ENCODE measurements at places on chromosomes 2 and 18. TPM values are rescaled to one million over a fixed set of nuclear protein-coding genes. Genes with fewer than 3 reads are reported as not detected.

DNA sequence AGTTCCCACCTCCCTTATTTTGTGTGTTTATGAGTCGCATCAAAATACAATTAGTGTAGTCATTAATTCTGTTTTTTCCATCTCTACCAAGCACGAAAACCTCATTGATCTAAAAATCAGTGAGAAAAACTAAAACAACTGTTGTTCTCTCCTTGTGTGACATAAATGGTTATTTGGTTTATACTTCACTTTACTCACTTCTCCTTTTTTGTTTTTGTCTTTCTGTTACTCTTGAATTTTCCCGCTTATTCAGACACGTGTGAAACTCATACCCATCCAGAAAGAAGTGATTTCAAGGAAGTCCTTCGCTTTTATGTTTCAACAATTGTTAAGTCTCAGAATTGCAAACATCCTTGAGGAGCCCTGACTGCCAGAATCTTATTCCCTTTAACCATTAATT, 121.6 kb downstream of the EML6 start:
- DNase-seq, result no peak

Gene C2orf81
- total RNA-seq, result 1.6 TPM

Gene C1GALT1C1L
- not detected for total RNA-seq

GRCh38 chr18:74654638-74655037, 57.0 kb downstream of the ZNF407 start:
- DNase-seq, result no peak

DNA sequence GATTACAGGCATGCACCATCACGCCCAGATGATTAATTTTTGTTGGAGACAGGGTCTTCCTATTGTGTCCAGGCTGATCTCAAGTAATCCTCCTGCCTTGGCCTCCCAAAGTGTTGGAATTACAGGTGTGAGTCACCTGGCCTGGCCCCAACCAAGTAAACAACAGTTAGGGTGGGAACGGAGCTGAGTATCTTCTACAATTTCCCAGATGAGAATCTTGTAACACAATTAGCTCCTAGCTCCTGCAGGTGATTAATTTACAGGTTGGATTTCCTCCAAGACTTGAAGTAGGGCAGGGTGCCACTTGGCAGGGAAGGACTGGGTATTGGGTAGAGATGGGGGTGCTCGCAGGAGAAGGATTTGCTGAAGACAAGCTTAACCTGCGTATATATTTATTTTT, 17.8 kb downstream of the NLRC4 start:
- DNase-seq, result no peak

DNA sequence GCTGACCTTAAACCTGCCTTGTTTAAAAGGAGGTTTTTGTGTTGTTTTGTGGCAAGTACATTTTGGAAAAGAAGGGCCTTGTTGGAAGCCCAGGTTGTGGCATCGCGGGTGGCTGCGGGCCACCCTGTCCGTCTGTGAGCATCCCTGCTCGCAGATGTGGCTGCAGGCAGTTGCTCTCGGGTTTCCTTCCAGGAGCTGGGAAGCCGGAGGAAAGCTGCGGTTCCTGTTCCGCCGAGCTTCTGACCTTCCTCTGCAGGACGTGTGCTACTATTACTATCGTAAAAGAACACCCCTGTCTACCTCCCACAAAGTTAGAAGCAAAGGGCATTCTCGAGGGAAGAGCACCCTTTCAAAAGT, 766 bp downstream of the MFF start:
- peak; percentile 47 for DNase-seq

Gene POMC
- 4.4 TPM for total RNA-seq

- DNase-seq, result no peak
Observed at GRCh38 chr2:102050854-102051391, 59.2 kb downstream of the IL1R2 start.

GRCh38 chr2:13607139-13607538, 890.4 kb downstream of the TRIB2 start:
- no peak for DNase-seq

GRCh38 chr2:74429487-74430451, 8.2 kb downstream of the WDR54 start:
- DNase-seq, result no peak
